ENCODE measurements at places on chromosomes 3 and 15.

- no peak for DNase-seq
These were observed 27.4 kb downstream of the TMOD3 start for GRCh38 chr15:51856714-51857380.

DNA sequence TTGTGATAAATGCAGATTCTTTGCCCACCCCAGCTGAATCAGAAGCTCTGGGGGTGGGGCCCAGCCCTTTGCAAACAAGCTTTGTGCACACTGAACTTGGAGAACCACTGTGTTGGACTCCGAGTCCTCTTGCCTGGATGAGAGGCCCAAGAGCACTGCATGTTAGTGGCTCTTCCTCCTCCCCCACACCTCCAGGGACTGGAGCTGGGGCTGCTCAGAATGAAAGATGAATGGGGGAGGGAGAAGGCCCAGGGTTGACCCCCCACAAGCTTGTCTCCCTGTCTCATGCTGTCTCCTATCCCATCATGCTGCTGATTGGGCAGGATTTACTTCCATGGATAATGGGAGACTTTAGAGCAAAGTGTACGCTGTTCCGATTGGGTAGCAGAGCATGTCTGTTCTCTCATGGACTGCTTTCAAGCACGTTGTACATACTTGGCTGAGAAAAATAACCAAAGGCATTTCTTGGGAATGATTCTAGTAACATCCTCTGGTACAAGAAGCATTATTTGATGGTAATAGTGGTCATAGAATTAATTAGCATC lies 99.6 kb downstream of the PGPEP1L start:
- no peak for DNase-seq

GRCh38 chr3:60708191-60708975 lies 542.9 kb downstream of the FHIT start:
- no peak for DNase-seq

DNA sequence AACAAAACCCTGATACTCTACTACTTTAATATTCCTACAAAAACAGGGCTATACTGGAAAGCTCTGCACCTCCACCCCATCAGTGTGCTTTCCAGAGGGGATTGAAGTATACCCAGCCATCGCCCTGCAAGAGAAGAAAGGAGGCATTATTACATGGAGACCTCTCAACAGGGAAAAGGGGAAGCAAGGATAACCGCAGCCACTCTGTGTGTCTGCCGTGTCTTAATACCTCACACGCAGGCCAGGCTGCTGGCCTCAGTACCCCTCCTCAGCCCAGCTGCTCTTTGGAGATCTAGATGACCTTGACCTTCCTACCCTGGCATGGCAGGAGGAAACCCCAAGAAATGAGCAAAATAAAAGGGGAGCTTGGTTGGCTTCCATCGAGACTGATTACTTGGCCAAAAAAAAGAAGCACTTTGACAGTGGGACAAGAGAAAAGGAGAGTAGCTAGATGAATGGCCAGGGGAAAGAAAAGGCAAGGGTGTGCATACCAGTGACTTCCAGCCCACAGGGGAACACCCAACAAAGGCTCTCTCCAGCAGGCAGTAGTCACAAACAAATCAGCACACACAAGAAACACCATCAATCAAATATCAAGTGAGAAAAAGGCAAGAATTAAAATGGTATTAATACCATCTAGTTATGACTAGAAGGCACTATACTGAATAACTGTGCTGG lies 129.4 kb downstream of the STT3B start:
- DNase-seq, result no peak

DNA sequence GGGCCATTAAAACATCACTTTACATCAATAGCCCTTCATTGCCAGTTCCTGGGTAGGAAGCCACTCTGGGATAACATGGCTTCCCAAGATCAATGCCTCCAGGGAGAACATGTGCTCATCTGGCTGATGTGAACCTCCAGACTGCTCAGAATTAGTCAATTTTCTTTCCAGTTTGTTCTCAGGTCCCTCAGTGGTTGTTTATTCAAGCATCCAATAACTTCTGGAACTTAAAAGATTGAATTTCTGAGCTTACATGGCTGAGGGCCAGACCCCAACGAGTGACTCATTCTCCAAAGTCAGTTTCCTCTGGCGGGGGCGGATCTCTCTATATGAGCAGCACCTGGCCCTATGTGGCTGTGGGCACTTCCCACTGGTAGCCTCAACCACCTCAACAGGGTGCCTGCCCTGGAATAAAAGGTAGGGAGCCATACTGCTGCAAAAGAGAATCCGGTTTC lies 34.0 kb downstream of the LYZL4 start:
- no peak for DNase-seq

DNA sequence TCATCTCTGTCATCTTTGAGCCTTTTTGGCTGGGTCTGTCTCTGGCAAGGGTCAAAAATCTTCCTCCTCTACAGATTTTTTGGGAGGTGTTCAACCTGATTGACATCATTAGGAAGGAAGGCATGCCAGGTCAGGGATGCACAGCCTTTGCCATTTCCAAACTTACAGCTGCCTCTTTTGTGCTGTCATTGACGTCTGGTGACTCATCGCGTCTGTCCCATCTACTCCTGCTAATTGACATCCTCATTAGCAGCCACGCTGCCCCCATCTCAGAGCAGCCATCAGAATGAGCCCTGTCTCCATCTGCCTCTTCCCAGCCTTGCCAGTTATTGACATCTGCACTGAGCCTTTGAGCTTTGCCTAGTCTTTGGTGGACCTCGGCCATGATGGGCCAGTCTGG lies 53.0 kb downstream of the PDIA5 start:
- DNase-seq, result no peak

GRCh38 chr3:174444391-174444790 lies 414.7 kb upstream of the NAALADL2 start:
- DNase-seq, result no peak
